ENCODE measurements at places on chromosomes 7 and 10.
A peak's percentile ranks its signal among the peaks of the same experiment; 100 is the strongest.

DNA sequence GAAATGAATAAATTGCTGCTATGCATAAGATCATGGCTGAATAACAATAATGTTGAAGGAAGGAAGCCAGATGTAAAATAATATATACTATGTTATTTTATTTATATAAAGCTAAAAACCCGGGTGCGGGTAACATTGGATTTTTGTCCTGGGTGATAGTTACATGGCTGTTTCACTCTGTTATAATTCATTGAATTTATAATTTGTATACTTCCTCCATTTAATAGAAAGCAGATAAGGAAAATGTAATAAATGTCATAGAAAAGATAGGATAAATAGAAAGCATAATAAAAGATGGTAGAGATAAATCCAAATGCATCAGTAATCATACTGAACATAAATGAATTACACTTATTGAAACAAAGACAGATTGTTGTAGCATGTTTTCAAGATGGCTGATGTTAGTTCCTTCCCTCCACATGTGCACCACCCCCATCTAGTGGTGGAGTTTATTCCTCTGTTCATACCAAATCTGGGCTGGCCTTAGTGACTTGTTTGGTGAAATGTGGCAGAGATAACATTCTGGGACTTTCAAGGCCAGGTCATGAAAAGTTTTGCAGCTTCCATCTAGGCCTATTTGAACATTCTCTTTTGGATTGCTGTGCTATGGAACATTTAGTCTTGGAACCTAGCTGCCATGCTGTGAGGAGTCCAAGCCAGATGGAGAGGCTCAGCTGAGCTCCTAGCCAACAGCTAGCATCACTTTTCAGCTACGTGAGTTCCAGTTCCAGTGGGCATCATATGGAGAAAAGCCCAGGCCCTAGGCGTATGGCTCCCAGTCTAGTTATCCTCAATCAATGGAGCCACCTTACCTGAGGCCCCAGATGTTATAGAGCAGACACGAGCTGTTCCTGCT, 46.9 kb downstream of the AHCYL2 start:
- peak; percentile 62 for DNase-seq

DNA sequence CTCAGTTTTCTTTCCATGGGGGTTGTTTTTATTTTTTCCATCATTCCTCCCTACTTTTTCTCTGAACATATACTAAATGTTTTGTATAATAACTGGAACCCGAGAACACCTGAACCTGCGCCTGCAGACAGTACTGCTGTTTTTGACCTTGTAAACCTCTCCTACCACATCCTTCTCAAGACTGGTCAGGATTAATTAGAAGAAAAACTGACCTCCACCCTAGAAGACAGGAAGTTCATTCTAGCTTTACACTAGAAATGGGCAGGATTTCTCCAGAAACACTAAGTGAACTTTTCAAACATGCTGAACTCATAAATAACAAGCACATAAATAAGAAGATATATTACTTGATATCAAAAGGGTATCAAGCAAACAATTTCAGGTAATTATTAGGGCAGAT, 751 bp upstream of the HYCC1 start:
- no peak for DNase-seq

DNA sequence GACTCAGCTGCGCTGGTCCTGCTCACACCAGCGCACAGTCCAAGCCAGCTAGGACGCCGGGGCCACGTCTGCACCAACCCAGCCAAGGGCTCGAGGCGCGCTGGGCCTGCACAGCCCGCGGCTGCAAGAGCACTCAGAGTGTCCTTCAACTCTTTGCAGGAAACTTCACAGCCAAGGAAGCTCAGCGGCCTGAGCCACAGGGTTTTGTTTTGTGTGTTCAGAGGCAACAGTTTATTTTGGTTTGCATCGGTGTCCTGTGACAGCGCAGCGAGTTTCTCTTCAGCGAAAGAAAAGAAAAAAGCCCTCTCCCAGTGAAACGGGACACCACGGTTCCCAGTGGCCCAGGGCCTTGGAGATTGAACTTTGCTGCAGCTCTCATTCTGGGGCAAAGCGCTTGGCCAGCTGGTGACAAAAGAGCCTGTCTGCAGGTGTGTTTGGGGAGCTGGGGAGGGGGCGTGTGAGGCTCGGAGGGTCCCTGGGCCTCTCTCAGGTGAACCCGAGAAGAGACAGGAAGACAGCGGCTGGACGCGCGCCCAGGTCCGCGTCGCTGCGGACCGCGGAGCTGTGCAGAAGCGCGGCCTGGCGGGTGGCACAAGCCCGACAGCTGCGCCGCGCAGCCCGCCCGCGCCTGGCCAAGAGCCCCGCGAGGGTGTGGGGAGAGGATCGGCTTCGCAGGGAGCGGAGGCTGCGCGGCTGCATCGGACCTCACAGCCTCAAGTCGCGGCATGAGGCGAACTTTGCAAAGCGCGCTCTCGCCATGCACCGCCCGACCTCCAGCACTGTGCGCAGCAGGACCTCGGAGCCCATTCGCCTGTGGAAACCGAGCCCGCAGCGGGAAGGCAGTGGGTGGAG, 922 bp downstream of the CXCL12 start:
- DNase-seq = peak; percentile 30

DNA sequence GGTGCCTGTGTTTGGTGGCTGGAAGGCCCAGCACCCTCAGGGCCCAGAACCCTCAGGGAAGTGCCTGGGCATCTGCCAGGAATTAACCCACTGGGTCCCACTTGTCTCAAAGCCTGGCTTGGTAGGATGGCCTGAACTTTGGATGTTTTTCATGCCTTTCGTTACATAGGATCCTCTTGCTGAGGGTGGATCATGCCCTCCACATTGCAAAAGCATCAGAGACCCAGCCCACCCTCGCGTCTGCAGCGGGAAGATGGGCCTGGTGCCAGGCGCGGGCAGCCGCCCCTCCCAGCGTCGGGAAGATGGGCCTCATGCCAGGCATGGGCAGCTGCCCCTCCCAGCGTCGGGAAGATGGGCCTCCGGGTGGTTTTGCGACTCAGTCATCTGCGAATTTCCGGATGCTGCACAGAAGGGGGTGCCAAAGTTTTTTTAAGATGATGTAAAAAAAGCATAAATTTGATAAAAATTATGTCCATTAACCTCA, 51.9 kb upstream of the PRKAR1B start:
- DNase-seq = no peak

DNA sequence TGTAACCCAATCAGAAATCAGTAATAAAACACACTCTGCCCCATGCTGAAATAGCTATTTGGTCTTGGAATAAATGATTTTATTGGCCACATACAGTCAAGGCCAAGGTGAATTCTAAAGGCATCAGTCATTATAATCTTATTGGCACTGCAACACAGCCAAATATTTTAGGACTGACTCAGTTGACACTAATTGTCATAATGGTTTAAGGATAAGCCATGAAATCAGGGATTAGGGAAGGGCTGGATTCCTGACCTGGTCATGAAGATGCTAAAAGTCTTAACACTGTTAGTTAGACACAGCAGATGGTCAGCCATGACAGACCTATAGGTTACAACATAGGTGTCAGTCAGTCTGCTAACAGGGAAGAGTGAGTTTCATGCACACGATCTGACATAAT, 330.3 kb upstream of the NPSR1 start:
- DNase-seq = peak; percentile 24

DNA sequence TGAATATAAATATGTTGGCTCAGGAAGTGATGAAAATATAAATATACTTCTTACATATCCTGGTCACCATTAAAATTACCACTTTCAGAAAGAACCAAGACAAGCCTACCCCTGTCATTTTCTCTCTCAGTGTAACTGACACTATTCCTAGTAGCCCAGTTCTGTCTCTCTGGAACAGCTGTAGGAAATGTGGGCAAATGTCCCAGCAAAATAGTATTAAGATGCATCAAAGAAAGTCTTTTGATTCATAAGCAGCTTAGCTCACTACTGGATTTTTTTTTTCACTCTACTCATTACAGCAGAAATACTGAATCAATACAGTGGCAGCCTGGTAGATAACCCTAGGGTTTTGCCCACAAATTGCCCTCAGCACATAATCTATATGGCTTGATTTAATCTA, 290.9 kb downstream of the DNAJB9 start:
- no peak for DNase-seq

DNA sequence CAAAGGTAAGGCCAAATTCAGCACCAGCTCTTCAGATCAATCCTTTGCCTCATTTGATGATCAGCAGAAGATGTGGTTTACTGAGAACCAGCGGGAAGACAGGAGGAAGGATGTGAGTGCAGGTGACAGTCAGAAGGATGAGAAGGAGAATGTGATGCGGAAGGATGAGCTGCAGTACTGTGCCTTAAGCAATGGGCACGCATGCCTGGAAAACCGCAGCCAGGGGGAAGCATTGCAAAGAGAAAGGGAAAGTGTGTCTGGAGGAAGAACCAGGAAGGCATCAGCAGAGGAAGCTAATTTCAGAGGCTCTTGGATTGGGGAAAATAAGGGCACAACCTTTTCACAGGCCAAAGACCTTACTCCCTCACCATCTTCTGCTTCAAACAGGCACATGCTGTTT, 25.7 kb downstream of the C10orf71 start:
- DNase-seq = no peak

GRCh38 chr7:33922820-33923219, 17.5 kb downstream of the BMPER start:
- peak; percentile 52 for DNase-seq

- no peak for DNase-seq
Measured at GRCh38 chr10:129501652-129502436, 34.8 kb downstream of the MGMT start.

DNA sequence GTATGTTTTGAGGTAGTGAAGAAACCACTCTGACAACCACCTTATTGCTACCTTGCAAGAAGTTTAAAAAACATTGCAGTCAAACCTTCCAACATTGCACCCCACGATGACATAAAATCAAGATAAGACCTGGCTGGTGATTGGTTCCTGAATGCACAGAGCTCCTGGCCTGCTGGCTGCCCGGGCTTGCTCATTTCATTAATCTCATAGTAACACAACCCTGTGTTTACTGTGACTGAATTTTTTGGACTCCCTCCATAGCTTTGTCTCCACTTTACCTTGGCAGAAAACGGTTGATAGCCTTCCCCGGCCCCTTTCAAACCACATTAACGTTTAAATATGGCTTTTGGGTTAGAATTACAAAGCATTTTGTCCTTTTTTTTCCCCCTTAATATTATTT, 27.5 kb downstream of the VWA2 start:
- peak; percentile 70 for DNase-seq

GRCh38 chr7:2288503-2288902, 25.7 kb downstream of the SNX8 start:
- no peak for DNase-seq

DNA sequence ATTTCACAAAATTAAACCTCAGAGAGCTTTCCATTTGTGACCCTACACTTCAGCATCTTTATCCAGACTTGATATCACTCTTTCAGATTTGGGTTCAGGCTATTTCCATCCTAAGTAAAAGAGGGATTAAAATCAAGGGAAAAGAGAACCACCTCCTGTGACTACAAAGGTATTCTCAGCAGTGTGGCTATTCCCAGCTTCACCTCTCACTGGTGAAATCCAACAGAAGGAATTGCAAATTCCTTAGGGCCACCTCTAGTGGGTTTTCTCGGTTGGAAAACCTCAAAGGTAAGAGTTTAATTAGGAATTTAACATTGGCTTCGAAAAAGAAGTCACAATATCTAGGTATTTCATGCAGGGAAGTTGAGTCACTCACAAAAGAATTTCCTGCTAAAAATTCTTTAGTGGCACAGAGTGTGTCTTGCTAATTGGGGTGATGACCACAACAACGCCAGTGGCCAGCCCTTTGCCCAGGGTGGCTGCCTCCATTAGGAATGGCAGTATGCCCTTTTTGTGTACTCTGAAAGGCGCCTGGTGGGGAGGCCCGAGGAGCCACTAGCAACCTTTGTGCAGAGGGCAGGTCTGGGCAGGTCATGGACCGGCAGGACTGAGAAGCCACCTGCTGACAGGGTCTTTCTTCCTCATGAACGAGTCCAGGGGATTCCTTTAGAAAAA, 52.2 kb downstream of the SEM1 start:
- no peak for DNase-seq

- DNase-seq = peak; percentile 58
Measured at GRCh38 chr7:94655126-94655847, 646 bp downstream of the SGCE start.

DNA sequence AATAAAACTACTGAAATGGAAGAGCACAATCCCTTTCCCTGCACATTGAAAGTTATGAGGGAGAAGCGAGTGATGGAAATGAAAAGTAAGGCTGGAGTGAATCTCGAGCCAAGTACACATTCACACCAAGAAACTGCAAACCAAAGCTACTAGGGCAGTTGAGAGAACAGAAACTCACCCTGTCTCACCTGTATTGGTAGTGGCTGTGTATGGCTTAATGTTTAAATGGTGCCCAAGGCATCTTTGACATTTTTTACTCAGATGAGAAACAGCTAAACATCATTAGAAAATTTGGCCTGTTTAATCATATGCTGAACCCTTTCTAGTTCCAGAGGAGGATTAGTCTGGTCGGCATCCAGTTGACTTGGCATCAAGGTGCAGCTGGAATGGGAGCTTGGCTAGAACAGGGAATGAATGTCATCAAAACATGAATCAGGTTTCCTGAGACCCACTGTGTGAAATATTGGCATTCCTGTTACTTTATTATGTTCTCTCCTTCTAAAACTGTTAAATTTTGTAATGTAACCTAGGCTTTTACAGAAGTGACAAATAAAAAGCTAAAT, 840.8 kb downstream of the GRM8 start:
- no peak for DNase-seq

GRCh38 chr10:119315128-119316001, 108.0 kb downstream of the GRK5 start:
- peak; percentile 83 for DNase-seq

DNA sequence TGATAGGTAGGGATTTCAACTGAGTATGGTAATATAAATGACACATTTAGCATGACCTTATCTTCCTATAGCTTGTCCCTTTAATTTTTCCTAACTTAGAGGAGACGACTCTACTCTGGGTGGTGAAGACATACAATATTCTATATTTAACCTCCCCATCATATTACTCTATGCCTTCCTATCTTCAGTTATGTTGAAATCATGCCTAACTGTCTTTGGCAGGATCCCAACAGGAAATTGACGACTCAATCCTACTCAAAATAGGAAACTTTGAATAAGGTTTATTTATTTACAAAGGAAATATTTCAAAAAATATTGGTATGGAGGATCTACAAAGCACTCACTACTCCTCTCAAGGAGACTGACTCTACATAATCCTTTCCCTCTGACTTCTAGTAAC, 24.1 kb upstream of the SEMA3A start:
- peak; percentile 63 for DNase-seq

DNA sequence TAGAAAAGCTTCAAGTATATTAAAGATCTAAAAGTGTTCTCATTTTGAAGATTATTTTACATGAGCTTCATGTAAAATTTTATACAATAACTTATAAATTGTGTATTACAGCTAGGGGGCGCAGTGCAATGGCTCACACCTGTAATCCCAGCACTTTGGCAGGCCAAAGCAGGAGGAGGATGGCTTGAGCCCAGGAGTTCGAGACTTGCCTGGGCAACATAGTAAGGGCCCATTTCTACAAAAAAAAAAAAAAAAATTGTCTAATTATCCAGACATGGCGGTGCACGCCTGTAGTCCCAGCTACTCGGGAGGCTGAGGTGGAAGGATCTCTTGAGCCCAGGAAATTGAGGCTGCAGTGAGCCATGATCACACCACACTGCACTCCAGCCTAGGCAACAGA, 16.6 kb downstream of the ACBD5 start:
- DNase-seq = peak; percentile 39

Measured in amniotic epithelial cell (primary cell).